ENCODE measurements at places on chromosomes 1 and 21.
A peak's percentile ranks its signal among the peaks of the same experiment; 100 is the strongest.

DNA sequence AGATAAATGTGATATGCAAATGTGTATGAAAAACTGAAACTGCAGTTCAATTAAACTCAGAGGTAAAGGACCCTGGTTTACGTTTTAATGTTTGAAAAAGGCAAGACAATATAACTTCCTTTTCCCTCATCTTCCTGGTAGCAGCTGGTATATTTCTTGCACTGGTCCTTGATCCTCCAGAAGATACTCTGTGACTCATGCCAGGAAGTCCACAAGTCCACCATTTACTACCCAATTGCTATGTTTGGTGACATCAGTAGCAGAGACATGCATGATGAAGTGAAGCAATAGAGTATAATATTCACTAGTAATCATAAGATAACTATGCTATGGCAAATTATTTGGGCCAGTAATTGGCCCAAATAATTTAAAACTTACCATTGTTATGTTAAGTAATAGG, 774.5 kb upstream of the NEGR1 start:
- DNase-seq: no peak

- no peak for DNase-seq
Observed at GRCh38 chr1:39642796-39643195, 3.4 kb upstream of the HEYL start.

- DNase-seq: no peak
Observed at GRCh38 chr1:213275293-213275692, 224.3 kb downstream of the RPS6KC1 start.

DNA sequence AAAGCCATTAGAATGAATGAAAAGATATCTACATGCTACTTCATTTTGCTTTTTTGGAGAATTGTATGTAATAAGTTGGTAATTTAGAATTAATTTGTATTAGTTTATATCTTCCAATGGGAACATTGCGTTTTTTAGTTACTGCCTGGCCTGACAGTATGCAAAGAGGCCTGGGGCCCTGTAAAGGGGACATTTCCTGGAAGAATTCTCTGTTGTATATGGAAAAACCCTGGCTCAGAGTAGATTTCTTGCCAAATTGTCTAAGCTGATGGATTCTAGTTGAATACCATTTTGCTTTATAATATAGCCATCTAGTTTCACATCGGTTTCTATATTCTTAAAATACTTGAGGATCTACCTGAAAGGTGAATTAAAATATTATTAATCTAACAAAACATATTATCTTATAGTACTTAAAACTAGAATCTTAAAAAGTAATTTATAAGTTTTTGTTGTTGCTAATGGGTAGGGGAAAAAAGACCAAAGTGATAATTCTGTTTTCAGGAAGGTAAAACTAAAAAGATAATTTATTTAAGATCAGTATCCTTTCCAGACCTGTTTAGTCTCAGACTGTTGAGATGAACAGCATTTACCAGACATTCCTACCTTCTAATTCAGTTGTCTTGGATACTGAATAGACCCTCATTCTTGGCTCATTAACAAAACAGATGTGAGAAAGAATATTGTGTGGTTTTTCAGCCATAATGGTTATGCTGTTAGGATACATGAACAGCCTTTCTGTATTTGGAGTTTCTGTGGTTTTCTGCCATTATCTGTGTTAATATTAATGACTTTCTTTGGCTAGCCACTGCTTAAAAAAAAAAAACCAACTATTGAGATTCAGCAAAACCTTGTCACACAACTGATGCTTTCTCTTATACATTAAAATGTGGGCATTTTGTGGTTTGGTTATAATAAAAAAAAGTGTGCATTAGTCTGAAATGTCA, 4.8 kb downstream of the AGO3 start:
- DNase-seq: no peak

GRCh38 chr1:85274969-85275453, 1.4 kb downstream of the BCL10 start:
- peak; percentile 21 for DNase-seq

GRCh38 chr1:5999711-6000443, 7.7 kb upstream of the NPHP4 start:
- no peak for DNase-seq

DNA sequence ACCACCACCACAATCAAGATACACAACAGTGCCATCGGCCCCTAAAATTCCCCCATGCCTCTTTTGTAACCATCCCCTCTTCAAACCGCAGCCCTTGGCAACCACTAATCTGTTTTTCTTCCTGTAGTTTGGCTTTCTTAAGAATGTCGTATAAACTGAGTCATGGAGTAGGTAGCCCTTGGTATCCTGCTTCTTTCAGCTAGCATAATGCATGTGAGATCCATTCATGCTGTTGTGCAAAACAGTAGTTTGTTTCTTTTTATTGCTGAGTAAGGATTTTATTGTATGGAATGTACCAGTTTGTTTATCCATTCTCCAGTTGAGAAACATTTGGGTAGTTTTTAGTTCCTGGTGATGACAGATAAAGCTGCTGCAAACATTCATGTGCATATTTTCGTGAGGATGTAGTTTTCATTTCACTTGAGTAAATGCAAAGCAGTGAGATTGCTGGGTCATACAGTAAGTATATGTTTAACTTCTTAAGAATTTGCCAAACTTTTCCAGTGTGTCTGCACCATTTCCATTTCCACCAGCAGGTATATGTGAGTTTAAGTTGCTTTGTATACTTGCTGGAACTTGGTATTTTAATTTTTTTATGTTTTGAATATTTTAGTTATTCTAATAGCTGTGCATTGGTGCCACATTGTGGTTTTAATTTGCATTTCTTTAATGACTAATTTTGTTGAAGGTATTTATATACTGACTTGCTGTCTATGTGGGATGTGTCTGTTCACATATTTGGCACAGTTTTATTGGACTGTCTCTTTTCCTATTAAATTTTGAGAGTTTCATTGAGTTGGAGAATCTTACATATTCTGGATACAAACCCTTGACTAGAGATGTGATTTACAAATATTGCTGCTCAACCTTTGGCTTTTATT, 148.4 kb upstream of the MAP1LC3C start:
- DNase-seq: no peak

GRCh38 chr1:31681415-31681814, 22.4 kb downstream of the COL16A1 start:
- no peak for DNase-seq
